ENCODE measurements at places on chromosomes 12 and 14. TPM values are rescaled to one million over a fixed set of nuclear protein-coding genes. Genes with fewer than 3 reads are reported as not detected.

LHX5 gene
- 0.19 TPM for total RNA-seq

- no peak overlapping the region for H3K4me3 ChIP-seq
These were observed 7.5 kb upstream of the MSI1 start for GRCh38 chr12:120376416-120376815.

DNA sequence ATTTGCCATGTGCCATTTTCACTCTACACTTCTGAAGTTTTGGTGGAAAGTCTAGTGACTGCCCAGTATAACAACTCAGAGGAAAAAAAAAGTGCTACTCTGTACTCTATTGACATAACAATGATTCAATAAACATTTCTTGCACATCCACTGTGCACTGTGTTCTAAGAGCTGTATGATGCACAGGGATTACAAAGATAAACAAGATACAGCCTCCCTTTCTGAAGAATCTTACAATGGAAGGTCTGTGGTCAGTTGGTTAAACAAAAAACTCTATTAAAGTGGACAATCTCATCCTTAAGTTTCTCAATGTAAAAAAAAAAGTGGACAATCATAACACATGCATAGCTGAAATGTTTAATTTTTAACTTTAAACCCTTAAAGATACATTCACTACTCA lies 105.7 kb upstream of the RASSF8 start:
- no peaks in the 10 kb centered on the region for H3K36me3 ChIP-seq
- H3K27ac ChIP-seq = no peak overlapping the region
- no peaks in the 10 kb centered on the region for H3K4me1 ChIP-seq
- H3K4me3 ChIP-seq = no peak overlapping the region

ANKRD9 gene
- total RNA-seq = 4.5 TPM

FERMT2 gene
- 12.1 TPM for total RNA-seq

DNA sequence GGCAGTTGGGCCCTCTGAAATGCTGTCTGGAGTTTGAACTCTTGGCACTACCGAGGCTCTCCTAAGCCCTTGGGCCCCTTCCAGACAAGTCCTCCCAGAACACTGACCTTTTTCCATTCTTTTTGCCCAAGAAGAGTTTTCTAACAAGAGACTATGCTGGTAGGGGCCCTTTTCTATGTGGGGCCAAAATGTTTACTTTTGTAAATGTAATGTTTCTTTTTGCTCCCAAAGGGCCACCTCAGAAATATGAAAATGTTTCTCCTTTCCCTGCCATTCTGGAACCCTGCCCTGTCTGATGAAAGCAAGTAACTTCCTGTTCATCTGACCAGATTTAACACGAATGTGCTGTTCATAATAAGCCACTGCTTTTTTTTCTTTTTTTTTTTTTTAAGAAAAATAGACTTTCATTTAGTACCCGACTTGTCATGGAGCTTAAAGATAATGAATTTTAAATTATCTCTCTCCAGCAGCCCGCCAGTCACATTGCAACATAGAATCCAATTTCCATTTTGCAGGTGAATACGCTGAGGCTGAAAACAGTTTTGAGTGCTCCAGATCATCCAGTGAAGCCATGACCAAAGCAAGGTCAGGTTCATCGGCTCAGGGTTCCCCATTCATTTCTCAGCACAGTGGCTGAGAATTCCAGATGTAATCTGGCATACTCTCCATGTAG lies 169.9 kb downstream of the DPF3 start:
- no peaks in the 10 kb centered on the region for H3K36me3 ChIP-seq
- H3K27me3 ChIP-seq = no peaks in the 10 kb centered on the region
- no peaks in the 10 kb centered on the region for H3K4me1 ChIP-seq
- no peak for DNase-seq

CLEC9A gene
- total RNA-seq = not detected

RILPL2 gene
- total RNA-seq = 13.6 TPM

DNA sequence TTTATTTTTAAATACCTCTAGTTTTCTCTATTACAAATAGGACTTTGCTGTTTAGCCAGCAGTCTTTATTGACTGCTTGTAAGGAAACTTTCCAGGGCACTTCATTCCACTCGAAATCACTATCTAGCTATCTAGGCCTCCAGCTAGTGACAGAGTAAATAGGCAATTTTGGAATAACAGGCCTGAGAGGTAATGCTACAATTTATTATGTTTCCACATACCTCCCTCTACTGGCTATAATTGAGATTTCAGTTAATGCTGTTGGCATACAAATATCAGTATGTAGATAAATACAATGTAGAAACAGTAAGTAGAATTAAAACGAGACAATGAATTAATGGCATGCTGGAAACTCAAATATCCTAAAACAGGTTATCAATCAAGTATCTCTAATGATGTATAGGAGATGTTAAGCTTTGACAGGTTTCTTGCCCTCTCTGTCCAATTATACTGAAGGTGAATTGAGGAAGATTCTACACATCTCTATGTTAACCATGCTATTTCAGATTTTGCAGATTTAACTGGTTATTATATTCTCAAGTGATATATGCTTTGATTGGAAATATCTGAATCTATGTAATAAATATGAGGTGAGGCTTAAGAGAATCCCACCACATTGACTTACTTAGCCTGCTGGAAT lies 7.2 kb downstream of the DTD2 start:
- peaks cover 4% of the 10 kb centered on the region for H3K4me1 ChIP-seq
- H3K4me3 ChIP-seq = no peak overlapping the region
- no peak for DNase-seq
- H3K27ac ChIP-seq = no peak overlapping the region
- H3K36me3 ChIP-seq = peaks cover 12% of the 10 kb centered on the region
- no peaks in the 10 kb centered on the region for H3K27me3 ChIP-seq

ALG10B gene
- 14.7 TPM for total RNA-seq

DNA sequence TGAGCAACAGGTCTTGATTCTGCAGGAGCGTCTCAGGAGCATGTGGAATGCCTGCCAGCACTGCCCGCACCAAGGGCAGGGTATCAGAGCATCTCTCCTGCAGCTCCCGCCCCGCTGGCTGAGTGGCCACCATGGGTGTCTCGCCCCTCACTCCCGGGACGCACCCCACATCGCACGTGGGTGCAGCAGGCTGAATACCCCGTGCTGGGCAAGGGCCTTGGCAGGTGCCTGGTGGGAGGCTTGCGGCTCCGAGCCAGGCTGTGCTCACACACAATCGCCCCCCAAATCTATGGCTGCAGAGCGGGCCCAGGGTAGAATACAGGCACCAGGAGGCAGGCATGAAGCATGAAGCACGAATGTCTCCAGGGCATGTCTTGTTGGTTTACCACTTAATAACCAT lies 103.9 kb upstream of the TMEM132D start:
- no peak overlapping the region for H3K27ac ChIP-seq
- DNase-seq = no peak
- no peaks in the 10 kb centered on the region for H3K4me1 ChIP-seq
- H3K4me3 ChIP-seq = no peak overlapping the region
- H3K36me3 ChIP-seq = no peaks in the 10 kb centered on the region

GRCh38 chr12:101042211-101042610 lies 167.8 kb downstream of the SLC5A8 start:
- no peaks in the 10 kb centered on the region for H3K27me3 ChIP-seq
- no peak for DNase-seq
- H3K36me3 ChIP-seq = no peaks in the 10 kb centered on the region

GRCh38 chr12:79187032-79187431 lies 322.5 kb downstream of the SYT1 start:
- H3K4me1 ChIP-seq = no peaks in the 10 kb centered on the region
- H3K27ac ChIP-seq = no peak overlapping the region

GLIPR1L1 gene
- total RNA-seq = not detected

DNA sequence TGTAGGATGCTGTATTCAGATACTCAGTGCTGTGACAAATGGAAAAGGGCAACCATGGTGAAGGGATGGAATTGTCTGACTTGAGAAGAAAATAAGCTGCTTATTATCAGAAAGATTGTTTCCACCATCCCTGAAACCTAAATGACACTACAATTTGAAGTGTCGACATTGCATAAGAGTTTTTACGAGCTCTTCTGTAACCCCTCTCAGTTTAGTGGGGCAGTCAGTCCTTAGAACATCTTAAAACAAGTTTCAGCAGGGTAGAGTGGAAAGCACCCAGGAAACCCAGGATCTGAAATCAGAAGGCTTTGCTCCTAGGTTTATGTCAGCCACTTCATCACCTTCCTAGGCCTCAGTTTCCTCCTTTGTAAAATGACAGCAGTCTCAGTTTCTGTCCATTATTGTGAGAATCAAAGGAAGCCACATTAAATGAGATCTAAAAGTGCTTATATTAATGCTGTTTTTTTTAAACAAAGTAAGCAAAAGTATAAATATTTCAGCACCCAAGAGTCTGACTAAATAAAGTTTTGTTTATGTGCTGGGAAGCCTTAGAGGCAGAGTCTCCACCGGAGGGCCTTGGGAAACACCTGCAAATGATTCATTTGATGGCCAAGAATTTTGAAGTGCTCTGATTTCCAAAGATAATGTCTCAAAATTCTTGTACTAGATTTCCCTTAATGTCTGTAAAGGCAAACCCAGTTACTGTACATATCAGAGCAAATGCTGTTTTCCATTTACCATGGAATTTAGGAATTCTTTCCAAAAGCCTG lies 1.8 kb downstream of the IFT43 start:
- no peak overlapping the region for H3K4me3 ChIP-seq
- no peaks in the 10 kb centered on the region for H3K27me3 ChIP-seq
- no peaks in the 10 kb centered on the region for H3K36me3 ChIP-seq
- DNase-seq = no peak
- no peak overlapping the region for H3K27ac ChIP-seq

GRCh38 chr12:113587720-113588119 lies 116.0 kb upstream of the LHX5 start:
- H3K4me3 ChIP-seq = no peak overlapping the region
- no peak overlapping the region for H3K27ac ChIP-seq
- H3K4me1 ChIP-seq = no peaks in the 10 kb centered on the region
- H3K36me3 ChIP-seq = no peaks in the 10 kb centered on the region

- no peaks in the 10 kb centered on the region for H3K36me3 ChIP-seq
- H3K4me3 ChIP-seq = no peak overlapping the region
- no peak overlapping the region for H3K27ac ChIP-seq
These were observed 55.5 kb downstream of the FAM222A start for GRCh38 chr12:109768901-109769670.

RGS6 gene
- total RNA-seq = 2.5 TPM

DNA sequence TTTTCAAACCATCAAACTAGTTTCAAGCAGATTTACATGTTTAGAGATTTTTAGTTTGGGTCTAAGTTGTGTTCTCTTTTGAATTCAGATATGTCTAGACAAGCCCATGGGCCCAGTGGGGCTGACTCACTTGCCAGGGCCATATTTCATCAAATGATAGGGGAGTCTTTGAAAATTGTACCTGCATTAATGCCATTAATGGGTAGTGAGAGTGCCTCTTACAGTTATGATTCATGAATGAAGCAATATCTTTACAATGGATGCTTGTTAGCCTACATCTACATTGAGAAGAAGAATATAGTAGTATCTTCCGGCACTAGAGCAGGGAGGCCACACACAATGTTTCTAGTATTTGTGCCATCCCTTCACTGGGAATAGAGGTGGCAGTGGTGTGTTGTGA lies 174.2 kb upstream of the E2F7 start:
- H3K27me3 ChIP-seq = no peaks in the 10 kb centered on the region
- DNase-seq = no peak
- no peaks in the 10 kb centered on the region for H3K36me3 ChIP-seq
- no peak overlapping the region for H3K4me3 ChIP-seq
- H3K4me1 ChIP-seq = no peaks in the 10 kb centered on the region
- no peak overlapping the region for H3K27ac ChIP-seq

GPRC5A gene
- total RNA-seq = 0.32 TPM

DNA sequence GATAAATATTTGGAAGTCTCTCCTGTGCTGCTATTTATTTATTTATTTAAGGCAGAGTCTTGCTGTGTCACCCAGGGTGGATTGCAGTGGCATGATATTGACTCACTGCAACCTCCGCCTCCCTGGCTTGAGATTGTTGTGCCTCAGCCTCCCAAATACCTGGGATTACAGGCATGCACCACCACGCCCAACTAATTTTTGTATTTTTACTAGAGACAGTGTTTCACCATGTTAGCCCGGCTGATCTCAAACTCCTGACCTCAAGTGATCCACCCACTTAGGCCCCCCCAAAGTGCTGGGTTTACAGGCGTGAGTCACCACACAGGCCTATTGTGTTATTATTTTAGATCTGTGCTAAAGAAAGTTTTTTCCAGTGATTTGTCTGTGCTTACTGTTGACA lies 225.2 kb downstream of the CCER1 start:
- no peak overlapping the region for H3K27ac ChIP-seq
- H3K27me3 ChIP-seq = no peaks in the 10 kb centered on the region
- DNase-seq = no peak
- H3K4me3 ChIP-seq = no peak overlapping the region

DNA sequence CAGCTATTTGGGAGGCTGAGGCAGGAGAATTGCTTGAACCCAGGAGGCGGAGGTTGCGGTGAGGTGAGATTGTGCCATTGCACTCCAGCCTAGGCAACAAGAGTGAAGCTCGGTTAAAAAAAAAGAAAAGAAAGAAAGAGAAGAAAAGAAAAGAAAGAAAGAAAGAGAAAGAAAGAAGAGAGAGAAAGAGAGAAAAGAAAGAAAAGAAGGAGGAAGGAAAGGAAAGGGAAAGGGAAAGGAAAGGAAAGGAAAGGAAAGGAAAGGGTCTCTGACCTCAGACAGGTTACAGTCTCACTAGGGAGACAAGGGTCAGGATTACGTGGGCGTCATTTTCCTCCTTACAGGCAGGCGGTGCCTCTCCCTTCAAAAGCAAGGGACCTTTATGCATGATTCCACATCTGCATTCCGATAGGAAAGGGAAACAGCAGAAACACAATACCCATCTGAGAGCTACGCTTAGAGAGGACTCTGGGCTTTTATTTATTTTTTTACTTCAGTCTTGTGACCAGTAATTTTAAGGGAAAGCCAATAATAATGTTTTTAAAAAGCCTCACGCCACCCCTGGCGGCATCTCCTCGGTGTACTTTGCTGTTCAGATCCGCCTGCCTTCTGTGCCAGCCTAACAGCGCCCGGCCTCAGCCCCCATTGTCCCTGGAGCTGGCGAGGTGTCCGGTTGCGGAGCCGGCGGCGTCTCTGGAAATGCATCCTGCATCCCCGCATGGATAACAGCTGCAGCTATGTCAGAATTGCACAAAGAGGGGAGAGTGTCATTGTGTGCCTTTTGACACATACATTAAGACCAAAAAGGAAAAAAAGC lies 945 bp upstream of the HIP1R start:
- H3K36me3 ChIP-seq = peaks cover 4% of the 10 kb centered on the region
- peak overlapping the region; percentile 75 for H3K27ac ChIP-seq
- H3K4me3 ChIP-seq = peak overlapping the region; percentile 98
- no peaks in the 10 kb centered on the region for H3K27me3 ChIP-seq
- H3K4me1 ChIP-seq = peaks cover 45% of the 10 kb centered on the region

DNA sequence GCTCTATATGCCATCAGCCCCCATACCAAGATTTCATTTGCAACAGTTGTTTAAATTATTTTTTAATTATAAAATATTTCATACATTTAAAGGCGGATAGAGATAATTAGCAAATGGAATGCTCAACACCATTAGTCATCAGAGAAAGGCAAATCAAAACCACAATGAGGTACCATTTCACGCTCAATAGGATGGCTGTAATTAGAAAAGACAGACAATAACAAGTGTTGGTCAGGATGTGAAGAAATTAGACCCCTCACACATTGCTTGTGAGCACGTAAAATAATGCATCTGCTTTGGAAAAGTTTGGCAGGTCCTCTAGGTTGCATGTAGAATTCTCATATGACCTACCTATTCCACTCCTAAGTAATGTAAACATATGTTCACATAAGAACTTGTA lies 35.3 kb upstream of the EPS8 start:
- H3K36me3 ChIP-seq = no peaks in the 10 kb centered on the region
- no peaks in the 10 kb centered on the region for H3K4me1 ChIP-seq
- no peak for DNase-seq

GRCh38 chr14:33414041-33414440 lies 475.4 kb downstream of the NPAS3 start:
- H3K27ac ChIP-seq = no peak overlapping the region
- H3K4me1 ChIP-seq = no peaks in the 10 kb centered on the region
- DNase-seq = no peak
- no peaks in the 10 kb centered on the region for H3K36me3 ChIP-seq
- no peaks in the 10 kb centered on the region for H3K27me3 ChIP-seq
- H3K4me3 ChIP-seq = no peak overlapping the region

All from activated T-cell treated with anti-CD3 and anti-CD28 coated beads, Interleukin-2, amount 50 U/mL, for 72 hours (primary cell).